ENCODE measurements at places on chromosomes 7 and 10.

GRCh38 chr10:21183025-21183424 is 285.9 kb upstream of the NEBL start:
- no peak for DNase-seq

- no peak for DNase-seq
Observed at GRCh38 chr10:74852381-74852780, 26.0 kb downstream of the KAT6B start.

DNA sequence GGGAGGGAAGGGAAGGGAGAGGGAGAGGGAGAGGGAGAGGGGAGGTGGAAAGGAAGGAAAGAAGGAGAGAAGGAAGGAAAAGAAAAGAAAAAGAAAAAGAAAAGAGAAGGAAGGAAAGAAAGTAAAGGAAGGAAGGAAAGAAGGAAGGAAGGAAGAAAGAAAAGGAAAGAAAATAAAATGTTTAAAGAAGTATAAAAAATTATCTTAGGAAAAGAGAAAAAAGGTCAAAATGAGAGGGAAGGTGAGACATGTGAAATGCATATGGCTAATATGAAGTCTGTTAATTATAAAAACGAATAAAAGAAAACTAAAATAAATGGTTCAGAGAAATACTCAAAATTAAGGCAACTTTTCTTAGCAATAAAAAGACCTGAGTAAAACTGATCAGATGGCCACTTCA is 46.1 kb upstream of the ANLN start:
- no peak for DNase-seq

DNA sequence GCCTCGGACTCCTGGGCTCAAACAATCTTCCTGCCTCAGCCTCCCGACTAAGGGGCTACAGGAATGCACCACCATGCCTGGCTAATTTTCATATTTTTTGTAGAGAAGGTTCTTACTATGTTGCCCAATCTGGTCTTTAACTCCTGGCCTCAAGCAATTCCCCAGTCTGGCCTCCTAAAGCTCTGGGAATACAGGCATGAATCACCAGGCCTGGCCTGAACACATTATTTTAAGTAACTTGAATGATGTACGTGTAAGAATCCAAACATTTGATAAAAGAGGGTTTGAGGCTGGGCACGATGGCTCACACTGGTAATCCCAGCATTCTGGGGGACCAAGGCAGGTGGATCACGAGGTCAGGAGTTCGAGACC is 13.0 kb upstream of the BAMBI start:
- DNase-seq = no peak

GRCh38 chr10:125260260-125260659 is 99.9 kb upstream of the CTBP2 start:
- DNase-seq = no peak

DNA sequence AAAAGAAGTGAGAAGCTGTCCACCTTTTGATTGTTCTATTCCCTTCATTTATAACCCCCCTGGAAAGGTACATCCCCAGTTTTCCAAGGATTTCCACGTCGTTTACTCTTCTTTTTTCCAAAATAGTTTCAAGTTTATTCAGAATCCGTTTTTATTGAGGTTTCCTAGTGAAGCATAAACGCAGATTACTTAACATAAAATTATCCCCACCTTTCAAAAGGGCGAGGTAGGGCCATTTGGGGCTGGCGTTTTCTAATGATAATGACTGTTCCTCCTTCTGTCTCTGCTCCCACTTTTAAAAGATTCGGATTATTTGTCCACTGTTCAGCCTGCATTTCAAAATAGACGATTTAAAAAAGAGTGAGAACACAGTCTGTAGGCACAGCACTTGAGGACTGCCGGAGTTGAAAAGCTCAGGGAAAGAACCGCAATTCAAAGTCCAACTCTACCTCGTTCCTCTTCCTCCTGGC is 165.2 kb upstream of the PPP1R3A start:
- DNase-seq = no peak

DNA sequence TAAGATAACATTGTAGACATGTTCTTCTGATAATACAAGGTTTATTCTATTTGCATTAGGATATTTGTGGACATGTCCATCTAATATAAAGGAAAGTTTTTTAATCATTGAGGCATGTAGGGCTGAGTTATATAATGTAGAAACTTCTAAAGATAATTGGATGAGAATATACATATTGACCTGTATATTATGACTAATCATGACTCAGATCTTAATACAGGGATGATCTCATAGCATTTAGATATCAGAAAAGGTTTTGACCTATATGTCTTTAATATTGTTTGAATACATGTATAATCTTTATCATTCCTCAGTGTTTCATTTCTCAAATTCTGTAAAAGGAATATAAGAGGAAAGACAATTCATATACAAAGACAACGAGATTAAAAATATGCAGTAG is 39.2 kb downstream of the CD36 start:
- no peak for DNase-seq

GRCh38 chr7:132130497-132130896 is 445.8 kb downstream of the PLXNA4 start:
- DNase-seq = no peak

DNA sequence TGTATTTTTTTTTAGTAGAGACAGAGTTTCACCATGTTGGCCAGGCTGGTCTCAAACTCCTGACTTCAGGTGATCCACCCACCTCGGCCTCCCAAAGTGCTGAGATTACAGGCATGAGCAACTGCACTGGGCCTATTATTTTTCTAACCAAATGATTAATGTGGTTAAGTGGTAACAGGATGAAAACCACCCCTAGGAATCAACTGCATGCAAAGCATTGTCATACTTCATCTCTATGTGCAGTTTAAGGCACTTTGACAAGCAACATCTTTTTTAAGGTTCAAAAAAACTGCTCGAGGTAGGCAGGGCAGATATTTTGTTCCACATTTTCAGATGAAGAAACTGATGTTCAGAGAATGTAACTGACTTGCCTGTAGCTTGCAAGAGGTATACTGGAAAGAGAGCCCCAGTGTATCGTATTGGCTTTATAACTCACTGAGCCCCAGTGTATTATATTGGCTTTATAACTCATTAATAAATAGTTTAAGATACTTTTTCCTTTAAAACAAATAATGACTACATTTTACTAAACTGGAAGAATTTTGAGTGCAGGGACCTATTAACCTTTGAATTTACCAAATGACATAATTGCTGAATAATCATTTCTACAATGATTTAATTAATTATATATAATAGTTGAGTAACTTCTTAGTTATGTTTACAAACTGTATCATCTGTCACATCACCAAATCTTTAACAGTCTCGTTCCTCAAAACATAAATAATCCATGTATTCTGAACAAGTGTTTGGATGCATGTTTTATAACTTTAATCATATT is 38.1 kb downstream of the RTKN2 start:
- DNase-seq = no peak

DNA sequence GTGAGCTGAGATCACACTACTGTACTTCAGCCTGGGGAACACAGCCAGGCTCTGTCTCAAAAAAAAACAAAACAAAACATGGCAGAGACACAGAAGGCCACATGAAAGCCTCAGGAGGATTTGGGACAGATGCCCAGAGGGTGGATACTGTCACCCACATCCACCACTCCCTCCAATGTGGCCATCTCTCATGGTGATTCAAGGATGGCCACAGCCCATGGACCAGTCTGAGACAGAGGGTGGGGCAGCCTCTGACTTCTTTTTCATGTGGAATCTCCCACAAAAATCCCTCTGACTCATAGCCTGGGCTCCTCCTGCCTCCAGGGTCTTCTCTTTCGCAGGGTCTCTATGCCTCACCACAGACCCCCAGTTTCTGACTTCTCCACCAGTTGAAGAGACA is 59.0 kb upstream of the GTF2I start:
- no peak for DNase-seq

DNA sequence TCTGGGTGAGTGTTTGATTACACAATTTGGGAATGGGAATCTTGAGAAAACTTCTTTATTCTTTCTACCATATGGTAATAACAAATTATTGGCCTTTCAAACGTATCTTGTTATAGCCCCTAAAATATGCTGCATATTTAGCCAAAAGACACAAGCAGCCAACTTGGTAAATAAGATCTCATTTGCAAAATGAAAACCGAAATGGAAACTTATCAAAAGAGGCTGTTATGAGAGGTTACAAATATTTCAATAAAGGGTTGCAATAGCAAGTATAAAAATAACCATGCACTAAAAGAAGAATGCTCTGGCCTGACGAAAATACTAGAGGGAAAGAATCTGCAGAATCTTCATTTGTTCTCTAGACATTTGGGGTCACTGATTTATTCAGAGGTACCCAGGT is 259.5 kb upstream of the LRRN3 start:
- DNase-seq = no peak

DNA sequence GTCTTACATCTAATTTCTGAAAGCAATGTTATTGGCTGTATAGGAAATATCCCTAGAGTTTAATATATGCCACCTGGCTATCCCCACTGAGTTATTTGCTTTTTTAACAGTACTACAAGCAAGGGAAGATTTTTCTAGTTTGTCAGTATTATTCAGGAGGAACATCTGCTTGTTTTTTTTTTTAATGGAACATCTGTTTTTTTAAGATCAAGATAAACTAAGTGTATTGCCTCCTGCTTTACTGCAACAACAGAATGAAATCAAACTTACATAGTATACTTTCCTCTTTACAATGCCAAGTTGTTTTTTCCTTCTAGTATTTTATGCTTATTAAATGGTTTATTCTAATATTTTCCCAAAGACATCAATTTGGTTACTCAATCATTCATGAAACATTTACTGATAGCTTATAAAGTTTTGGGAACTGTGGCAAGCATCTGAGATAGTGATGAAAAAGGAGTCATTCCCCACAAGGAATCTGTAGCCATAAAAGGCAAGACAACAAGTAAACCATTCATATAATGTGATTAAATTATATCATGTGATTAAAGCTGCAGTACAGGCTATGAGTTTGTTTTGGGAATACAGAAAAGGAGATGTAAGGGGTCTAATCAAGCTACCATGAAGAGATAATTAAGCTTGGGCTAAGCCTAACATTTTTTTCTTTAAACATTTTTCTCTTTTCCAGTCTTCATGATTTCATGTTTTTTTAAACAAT is 17.4 kb downstream of the MTPN start:
- DNase-seq = no peak

DNA sequence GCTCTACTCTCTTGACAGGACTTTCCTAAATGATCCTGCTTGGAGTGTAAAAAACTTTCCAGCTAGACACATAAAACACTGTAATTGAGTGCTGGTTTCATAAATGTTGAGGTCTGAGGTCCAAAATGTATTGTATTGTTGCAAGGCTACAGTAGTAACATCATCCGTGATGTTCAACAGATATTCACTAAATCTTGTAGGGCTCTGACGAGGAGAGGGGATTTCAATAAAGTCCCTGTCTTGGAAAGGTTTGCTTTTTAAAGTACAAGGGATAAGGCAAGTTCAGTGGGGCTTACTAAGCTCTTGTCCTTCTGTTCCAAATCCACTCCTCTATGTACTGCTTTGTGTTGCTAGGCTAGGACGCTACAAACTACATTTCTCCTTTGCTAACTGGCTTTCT is 48.9 kb downstream of the FHIP2A start:
- no peak for DNase-seq

DNA sequence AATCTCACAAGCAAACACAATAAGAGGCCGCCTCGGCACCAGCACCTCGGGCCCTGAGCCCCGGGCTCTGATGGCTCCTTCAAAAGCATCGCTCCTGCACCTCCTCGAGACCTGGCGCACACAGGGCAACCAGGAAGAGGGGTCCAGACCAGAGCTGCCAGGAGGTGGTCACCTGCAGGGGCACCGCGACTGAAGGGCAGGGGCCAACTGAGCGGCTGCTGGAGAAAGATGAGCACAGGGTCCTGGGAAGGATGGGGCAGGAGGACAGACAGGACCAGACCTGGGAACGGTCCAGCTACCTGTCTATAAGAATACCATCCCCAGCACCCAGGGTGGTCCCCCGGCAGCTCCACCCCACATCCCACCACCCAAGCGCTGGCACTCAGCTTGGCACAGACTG is 20.8 kb downstream of the MAD1L1 start:
- DNase-seq = no peak

- DNase-seq = no peak
Observed at GRCh38 chr7:7740037-7740355, 21.6 kb upstream of the RPA3 start.

- DNase-seq = no peak
Observed at GRCh38 chr10:68135362-68135761, 26.1 kb downstream of the MYPN start.

DNA sequence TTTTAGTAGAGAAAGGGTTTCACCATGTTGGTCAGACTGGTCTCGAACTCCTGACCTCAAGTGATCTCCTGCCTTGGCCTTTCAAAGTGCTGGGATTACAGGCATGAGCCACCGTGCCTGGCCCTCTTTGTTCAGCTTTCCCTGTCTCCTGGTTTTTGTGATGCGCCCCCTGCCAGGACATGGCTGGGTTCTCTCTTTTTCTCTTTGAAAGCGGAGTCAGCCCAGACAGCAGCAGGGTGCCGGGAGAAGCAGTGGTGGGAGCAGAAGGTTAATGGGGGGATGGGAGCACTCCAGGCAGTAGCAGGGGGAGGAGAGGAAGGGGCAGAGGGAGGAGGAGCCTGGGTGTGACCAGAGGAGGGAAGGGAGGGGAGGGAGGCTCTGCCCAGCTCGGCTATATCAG is 1.8 kb downstream of the MUC3A start:
- no peak for DNase-seq

DNA sequence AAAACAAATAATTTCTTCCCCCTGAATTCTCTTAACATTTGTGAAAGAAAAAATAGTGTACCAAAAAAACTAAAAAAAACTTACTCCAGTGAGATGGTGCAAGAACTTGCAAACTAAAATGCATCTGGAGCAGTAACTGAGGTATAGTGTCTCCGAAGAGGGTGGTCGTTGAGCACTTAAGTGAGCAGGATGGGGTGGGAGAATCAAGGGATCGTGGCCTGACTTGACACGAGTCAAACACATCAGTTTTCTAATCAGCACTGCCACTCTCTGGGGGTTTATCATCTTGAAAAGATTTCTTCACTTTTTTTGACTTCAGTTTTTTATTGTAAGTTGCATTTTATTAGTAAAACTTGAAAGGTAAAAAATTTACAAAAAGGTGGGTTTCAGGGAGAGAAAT is 2.5 kb downstream of the ZNF273 start:
- DNase-seq = no peak

DNA sequence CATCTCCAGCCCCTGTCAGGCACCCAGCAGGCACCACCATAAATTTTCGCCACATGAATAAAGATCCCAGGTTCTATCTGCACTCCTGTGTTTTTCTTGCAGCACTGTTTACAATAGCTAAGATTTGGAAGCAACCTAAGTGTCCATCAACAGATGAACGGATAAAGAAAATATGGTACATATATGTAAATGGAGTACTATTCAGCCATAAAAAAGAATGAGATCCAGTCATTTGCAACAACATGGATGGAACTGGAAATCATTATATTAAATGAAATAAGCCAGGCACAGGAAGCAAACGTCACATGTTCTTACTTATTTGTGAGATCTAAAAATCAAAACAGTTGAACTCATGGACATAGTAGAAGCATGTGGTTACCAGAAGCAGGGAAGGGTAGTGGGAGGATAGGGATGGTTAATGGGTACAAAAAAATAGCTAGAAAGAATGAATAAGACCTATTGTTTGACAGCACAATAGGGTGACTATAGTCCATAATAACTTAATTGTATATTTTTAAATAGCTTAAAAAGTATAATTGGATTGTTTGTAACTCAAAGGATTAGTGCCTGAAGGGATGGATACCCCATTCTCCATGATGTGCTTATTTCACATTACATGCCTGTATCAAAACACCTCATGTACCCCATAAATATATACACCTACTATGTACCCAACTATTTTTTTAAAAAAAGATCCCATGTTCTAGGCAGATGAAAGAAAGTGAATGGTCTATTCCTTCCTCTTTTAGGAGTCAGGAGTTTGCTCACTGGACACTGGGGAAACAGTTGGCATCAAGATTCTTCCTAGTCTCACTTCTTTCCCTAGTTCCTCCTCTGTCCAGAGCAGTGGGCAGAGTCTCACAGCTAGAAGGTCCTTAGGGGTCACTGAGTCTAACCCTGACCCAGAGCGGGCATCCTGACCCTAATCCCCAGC is 1.0 kb upstream of the NPFFR1 start:
- DNase-seq = no peak
